ENCODE measurements at places on chromosomes 7 and 10.

DNA sequence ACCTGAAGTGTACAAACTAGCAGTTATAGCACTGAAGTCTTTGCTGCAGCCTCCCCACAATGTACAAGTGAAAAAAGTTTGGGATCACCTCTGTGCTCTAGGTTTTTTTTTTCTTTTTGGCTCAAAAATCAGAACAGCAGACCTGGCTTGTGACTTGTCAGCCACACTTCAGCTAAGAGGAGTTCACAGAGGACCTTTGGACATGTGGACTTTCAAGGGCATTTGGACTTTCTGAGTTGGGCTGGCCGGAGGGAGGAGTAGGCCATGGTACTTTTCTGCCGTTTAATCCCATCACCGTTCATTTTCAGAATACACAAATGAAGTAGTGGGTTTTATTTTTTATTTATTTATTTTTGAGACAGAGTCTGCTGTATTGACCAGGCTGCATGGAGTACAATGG lies 21.9 kb upstream of the ACSL5 start:
- DNase-seq, result no peak

GRCh38 chr7:25846722-25847121 lies 305.3 kb upstream of the NFE2L3 start:
- no peak for DNase-seq

DNA sequence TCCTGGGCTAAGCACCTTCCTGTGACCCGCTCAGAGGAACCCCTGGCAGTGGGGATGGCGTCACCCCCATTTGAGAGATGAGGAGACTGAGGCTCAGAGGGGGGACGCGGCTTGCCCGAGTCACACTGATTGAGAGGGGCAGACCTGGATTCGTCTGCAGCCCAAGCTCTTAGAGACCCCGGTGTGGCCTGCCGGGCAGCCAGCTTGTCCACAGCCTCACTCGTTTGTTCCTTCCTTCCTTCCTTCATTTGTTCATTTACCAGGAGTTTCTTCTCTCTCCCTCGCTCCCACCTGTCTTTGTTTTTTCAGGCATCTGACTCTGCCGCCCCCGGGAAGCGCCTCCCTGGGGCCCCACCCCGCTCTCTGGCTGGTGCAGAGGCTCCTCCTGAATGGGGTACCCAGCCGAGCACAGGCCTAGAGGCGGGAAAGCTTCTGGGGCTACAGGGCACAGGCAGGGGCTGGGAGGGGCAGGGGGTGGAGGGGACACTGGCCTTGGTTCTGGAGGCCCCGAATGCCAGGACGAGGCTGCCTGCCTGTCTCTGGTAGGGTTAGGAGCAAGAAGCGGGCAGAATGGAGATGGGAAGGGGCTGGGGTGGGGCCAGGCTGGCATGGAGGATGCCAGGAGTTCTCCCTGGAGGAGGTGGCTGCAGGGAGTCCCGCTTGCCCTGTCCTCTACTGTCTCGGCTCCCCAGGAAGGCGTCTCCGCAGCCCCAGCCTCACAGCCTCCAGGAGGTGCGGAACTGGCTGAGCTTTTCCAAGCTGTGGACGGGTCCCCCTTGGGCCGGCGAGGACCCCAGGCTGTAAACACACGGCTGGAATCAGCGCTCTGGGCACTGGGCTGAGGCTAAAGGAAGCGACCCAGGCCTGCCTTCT lies 91.6 kb downstream of the UNCX start:
- no peak for DNase-seq

GRCh38 chr7:124457841-124458240 lies 307.8 kb downstream of the GPR37 start:
- DNase-seq, result no peak

GRCh38 chr7:156456503-156457115 lies 184.0 kb upstream of the RNF32 start:
- DNase-seq, result no peak

- no peak for DNase-seq
These were observed 35.0 kb upstream of the CBLL1 start for GRCh38 chr7:107708956-107709355.

GRCh38 chr10:92993699-92994272 lies 66.8 kb upstream of the CYP26C1 start:
- no peak for DNase-seq

GRCh38 chr7:122485856-122486255 lies 181.3 kb upstream of the FEZF1 start:
- DNase-seq, result no peak

- no peak for DNase-seq
These were observed 41.9 kb downstream of the DGKI start for GRCh38 chr7:137804836-137805235.

GRCh38 chr10:87940210-87940609 lies 76.8 kb downstream of the PTEN start:
- no peak for DNase-seq

DNA sequence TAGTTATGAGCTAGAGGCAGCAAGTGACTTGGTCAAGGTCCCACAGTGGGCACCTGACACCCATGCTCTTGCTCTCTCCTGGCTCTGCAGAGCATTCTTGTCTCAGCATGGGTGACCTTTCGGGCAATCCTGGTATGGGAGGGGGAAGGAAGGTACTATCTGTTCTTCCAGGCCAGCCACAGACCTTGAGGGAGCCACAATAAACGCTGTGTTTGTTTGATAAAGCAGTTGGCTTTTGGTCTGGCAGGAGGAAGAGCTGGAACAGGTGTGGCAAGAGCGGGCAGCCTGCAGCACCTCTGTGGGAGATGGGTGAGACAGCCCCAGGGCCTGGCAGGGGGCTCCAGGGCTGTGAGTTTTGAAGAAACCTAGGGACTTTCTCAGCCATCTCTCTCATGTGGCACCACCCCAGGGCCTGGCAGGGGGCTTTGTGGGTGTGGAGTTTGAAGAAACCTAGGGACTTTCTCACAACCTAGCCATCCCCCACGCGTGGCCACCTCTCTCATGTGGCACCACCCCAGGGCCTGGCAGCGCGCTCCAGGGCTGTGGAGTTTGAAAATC lies 11.4 kb downstream of the CLDN3 start:
- DNase-seq, result no peak

DNA sequence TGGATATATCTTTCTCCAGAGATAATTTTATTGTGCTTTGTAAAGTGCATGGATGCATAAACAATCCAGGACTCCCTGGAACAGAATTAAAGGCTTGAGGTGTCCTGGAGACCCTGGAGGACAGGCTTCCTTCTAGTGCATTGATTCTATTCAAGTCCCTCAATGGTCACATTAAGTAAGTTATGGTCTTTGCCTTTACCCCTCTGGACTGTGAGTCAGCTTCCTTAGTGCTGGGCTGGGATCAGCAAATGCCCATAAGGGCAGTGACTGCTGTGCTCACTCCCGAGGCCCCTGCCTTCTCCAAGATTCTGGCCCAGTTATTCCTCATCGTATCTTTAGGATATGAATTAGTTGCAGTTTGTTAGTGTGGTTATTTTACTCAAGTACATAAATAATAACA lies 178.7 kb upstream of the PRSS58 start:
- DNase-seq, result no peak

GRCh38 chr10:70674560-70675495 lies 2.5 kb downstream of the ADAMTS14 start:
- no peak for DNase-seq

DNA sequence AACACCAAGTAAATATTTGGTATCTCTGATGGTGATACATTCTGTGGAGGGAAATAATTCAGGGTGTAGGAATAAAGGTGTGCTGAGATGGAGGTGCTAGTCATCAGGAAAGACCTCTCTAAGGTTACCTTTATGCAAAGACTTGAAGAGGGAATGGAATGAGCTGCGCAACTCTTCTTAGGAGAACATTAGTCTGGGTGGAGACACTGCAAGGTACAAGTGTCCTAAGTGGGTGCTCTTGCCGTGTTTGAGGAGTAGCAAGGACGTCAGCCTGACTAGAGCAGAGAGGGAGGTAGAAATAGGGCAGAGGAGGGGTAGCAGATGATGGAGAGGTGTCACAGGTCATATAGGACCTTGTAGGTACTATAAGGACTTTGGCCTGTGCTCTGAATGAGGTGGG lies 148.1 kb downstream of the AUTS2 start:
- no peak for DNase-seq

DNA sequence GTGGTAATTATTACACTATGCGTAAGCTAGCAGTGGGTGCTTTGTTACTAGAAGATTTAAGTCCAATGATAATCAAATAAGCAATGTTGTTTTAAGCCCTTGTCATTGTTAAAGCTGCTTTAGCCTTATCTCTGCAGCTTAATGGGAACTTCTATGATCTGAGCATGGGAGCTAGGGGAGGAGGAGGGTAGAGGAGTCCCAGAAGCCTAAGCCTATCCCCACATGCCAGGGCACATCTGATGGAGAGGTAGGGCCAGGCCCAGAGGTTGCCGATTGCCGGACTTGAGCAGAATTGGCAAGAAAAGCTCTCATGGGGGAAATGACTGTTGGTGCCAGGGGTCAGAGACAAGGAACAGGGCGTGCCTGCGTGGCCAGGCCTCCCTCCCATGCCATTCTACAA lies 13.4 kb downstream of the CUBN start:
- no peak for DNase-seq

- DNase-seq, result no peak
These were observed 19.0 kb upstream of the CLDN3 start for GRCh38 chr7:73789051-73789450.

GRCh38 chr7:91427051-91427450 lies 162.8 kb downstream of the FZD1 start:
- no peak for DNase-seq

- DNase-seq, result no peak
These were observed 124.9 kb upstream of the RHEB start for GRCh38 chr7:151644554-151644953.

DNA sequence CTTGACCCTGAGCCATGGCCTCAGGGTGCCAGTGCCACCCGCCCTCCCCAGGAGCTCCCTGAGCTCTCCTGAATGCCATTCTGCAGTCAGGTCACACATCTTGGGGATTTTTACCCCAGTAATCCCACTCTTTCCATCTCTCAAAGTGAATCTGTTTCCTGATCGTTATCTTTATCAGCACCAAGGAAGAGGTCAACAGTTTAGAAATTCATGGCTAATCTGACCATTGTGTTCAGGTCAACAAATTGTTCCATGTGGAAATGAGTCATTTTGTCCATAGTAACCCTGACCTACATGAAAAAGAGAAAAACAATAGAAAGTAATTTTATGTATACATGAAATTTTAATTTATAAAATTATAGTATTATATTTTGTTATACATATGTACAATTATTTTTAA lies 28.8 kb upstream of the ZNF488 start:
- no peak for DNase-seq

DNA sequence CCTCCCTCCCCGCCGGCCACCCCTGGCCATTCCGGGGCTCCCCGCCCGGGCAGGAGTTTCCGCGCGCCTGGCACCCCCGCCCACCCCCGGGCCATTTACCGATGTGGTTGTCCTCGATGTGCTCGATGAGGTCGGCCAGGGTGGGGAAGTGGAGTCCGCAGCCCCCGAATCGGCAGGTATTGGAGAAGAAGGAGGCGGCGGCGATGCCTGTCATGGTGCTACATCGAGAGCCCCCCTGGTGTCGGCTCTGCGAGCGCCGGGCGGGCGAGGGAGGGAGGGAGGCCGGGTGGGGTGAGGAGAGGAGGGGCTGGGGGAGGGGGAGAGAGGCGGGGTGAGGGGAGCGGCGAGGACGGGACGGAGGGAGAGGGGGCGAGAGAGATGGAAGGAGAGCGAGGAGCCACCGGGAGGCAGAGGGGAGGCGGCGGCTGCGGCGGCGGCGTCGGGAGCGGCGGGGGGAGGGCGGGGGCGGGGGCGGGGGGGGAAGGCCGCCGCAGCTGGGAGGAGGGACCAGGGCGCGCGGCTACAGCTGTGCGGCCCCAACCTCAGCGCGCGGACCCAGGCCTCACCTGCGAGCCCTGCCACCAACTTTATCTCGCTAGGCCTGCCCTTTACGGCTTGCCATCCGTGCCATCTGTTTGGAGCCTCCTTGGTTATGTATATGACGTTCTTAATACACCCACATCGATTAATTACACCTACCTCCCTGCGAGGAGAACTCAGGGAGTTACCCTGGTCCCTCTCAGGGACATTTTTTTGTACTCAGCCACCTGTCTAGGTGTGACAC lies at the start of gene JAZF1:
Gene JAZF1 (minus strand): TSS at position 432 of the 784 bp plus-strand sequence.
- DNase-seq, result peak; percentile 30

DNA sequence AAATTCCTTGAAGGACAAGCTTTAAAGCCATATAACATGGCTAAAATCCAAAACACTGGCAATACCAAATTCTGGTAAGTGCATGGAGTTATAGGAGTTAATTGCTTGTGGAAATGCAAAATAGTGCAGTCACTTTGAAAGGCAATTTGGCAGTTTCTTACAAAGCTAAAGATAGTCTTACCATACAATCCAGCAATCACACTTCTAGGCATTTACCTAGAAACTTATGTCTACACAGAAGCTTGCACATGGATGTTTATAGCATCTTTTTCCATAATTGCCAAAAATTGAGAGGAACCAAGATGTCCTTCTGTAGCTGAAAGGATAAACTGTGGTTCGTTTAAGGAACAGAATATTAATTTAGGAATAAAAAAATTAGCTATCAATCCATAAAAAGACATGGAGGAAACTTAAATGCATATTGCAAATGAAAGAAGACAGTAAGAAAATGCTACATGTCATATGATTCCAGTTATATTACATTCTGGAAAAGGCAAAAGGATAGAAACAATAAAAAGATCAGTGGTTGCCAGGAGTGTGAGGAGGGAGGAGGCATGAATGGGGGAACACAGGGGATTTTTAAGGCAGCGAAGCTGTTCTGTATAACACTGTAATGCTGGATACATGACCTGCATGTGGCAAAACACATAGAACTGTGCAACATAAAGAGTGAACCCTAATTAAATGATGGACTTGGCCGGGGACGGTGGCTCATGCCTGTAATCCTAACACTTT lies 51.9 kb downstream of the GNAT3 start:
- DNase-seq, result no peak

- no peak for DNase-seq
These were observed 310.6 kb downstream of the FRMD4A start for GRCh38 chr10:14020037-14020664.

DNA sequence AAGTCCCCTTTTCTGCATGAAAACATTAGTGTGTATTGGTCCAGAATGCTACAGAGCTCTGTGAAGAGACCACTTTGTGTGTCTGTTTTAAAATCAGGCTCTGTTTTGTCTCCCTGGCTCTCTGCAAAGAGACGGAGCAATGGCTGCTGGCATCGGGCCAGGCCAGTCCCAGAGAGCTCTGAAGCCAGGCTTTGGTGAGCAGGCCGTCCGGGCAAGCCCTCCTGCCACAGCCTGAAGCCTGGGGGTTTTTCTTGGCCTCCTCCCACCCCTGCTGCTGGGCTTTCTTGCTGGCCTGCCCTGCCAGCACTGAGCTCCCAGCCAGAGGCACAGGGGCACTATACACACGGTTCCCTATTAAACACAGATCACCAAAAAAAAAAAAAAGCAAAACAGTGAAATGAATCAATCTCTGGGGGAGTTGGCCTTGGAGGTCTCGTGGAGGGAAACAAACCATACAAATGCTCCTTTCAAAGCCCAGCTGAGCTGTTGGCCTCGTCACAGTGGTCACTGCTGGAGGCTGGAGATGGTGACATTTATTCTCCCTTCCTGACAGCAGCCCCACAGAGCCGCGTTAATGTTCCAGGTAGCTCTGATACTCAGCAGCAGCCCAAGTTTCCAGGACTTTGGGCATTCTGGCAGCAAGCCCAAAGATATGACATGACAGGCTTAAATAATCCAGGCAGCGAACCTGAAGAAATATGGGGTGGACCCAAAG lies 237.2 kb downstream of the TCF7L2 start:
- no peak for DNase-seq

Measured in stimulated activated CD4-positive, alpha-beta T cell treated with anti-CD3 and anti-CD28 coated beads, Interleukin-1b, Interleukin-23, amount 100 ng/mL, for 48 hours (primary cell).